ENCODE measurements at places on chromosomes 12 and 14.
A peak's percentile ranks its signal among the peaks of the same experiment; 100 is the strongest.

- DNase-seq: no peak
These were observed 167.7 kb upstream of the CDKN3 start for GRCh38 chr14:54229136-54229535.

DNA sequence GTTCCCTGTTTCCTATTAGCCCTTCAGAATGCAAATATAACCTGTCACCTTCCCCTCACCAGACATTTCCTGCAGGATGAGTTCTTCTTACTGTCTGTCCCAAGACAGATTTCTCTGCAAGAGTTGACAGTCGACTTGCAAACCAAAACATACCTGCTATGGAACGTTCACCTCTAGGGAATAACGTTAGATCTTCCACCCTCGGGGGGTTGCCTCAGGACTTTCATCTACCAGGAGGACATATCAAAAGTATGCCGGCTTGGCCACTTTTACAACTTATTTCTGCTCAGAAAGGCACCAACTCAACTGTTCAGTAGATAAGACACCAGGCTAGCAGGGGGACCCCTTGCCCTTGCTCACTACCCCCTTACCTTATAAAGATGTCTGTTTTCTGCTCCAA lies 92.5 kb downstream of the DAAM1 start:
- DNase-seq: no peak

GRCh38 chr12:41184864-41185263 lies 3.3 kb upstream of the PDZRN4 start:
- DNase-seq: no peak

DNA sequence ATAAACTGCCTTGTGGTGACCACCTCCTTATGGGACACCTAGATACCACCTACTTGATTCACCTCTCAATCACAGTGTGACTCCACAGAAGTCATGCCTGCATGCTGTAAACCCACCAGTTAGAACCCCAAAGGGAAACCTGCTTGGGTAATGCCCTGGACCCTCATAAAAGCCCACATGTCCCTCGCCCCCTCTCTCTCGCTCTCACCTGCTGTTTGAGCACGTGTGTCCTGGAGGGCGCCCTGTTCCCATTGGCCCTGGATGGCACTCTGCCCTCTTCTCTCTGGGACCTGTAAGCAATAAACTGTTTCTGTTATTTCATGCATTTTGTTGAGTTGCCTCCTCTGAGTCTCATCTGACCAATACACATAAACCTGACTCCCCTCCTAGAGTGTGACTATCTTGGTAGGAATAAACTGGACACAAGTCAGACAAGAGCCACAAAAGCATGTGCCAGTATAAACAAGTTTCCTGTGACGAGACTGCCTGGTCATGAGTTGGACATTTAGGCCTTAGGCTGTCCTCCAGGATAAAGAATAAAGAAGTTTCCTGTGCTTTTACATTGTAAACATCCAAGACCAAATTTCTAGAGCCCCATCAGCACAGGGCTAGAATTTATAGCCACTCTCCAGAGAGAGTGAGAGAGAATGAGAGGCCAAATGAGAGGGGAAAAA lies 8.6 kb downstream of the IFI27L2 start:
- DNase-seq: no peak

- DNase-seq: no peak
These were observed 10.5 kb downstream of the FIGNL2 start for GRCh38 chr12:51838036-51838435.

- no peak for DNase-seq
These were observed 6.3 kb upstream of the NPAS3 start for GRCh38 chr14:32932302-32932913.

GRCh38 chr12:85920324-85920947 lies 46.3 kb downstream of the NTS start:
- peak; percentile 58 for DNase-seq

DNA sequence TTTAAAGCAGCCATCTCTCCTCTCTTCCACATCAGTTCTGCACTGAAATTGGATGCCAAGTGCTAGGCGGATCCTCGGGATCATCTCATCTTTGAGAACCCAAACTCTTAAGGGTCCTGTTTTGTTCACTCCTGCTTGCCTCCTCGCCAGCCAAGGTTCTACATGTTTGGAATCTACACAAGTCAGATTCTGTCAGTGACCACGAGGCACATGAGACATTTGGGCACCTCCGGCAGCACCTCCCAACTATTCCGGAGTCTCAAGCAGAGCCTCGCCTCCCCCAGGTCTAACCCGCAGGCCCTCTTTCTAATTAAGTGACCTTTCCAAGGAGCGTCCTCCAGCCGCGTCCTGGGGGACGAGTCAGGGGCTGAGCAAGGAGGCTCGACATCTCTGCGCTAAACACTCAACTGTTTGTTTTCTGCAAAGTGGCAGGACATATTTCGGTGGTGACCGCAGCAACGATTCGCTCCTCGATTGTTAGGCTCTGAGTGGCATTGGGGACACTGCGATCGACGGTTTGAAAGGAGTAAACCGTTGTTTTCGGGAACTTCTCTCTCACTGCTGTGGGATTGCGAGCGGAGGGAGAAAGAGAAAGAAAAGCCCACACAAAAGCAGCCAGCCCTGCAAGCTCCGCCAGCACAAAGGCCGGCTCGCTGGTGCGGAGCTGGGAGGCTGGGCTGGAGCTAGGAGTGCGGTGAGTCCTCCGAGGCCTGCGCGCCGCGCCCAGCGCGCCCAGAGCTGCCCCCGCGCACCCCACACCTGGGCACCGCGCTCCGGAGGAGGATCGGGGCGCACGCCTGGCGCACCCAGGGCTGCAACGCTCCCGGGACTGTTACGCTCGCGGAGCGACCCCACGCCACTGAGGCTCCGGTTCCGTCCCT lies 640 bp downstream of the ARMH4 start:
- no peak for DNase-seq

DNA sequence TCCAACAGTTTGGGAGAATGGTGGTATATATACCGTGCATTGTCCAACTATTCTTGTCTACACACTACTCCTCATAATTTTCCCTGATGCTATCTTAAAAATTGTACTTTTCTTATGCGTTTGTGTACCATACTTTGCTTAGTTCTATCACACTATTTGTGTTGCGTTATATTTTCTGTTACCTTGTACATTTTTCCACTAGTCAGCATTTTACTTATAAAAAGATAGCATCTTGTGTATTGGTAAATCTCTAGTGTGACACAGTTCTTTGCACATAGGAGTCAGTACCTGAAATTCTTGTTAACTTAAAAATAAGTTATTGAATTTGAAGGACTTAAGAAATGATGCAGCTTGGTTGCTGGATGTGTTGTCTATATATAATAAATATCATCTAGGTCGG lies 201.8 kb upstream of the LMO3 start:
- DNase-seq: no peak

- no peak for DNase-seq
These were observed 160.1 kb downstream of the TMX1 start for GRCh38 chr14:51400139-51400538.

GRCh38 chr12:30753751-30754382 lies 884 bp downstream of the CAPRIN2 start:
- DNase-seq: peak; percentile 60

DNA sequence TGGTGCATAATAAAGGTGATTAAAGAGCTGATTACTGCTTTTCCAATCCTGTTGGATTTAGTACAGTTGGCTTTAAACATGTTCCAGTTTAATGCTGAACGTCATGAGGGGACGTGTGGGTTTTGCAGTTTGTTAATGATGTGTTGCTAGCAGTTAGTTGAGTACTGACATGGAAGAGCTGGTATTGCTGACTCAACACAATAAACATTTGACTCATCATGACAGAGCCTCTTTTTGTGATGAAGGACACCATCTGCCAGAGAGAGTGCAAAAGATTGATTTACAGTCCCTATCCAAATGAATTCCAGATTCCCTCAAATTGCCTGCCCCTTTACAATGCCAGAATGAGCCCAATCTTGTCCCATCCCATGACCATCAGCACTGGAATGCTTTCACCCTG lies 346.2 kb upstream of the PRICKLE1 start:
- no peak for DNase-seq

DNA sequence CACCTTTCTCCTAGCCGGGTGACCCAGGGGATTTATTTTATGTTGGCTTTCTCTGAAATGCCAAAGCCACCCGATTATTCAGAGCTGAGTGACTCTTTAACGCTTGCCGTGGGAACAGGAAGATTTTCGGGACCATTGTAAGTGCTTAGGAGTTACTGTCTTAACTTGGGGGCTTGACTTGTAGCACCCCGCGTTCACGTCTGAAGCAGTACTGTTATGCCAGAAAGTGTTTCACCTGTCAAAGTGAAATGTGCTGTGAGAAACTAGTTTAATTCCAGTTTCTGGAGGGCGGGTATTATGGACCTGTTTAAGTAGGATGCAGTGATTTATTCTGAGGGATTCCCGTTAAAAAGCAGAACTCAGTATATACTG lies 218 bp downstream of the LYSET start:
- no peak for DNase-seq

DNA sequence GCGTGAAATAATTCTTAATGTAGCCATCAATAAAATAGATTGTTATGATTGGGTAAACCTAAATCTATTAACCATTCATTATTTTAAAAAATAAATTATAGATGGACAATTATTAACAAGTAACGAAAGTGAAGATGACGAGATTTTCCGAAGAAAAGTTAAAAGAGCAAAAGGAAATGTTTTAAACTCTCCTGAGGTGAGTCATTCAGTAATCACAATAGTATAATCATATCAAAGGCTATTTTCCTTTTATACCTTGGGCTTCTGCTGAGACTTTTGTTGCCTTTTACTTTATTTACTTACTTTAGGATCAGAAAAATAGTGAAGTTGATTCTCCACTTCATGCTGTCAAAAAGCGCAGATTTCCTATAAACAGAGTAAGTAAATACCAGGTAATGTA lies 45.6 kb downstream of the FANCM start:
- DNase-seq: no peak

- no peak for DNase-seq
These were observed 125.4 kb upstream of the ATF1 start for GRCh38 chr12:50638482-50638880.

DNA sequence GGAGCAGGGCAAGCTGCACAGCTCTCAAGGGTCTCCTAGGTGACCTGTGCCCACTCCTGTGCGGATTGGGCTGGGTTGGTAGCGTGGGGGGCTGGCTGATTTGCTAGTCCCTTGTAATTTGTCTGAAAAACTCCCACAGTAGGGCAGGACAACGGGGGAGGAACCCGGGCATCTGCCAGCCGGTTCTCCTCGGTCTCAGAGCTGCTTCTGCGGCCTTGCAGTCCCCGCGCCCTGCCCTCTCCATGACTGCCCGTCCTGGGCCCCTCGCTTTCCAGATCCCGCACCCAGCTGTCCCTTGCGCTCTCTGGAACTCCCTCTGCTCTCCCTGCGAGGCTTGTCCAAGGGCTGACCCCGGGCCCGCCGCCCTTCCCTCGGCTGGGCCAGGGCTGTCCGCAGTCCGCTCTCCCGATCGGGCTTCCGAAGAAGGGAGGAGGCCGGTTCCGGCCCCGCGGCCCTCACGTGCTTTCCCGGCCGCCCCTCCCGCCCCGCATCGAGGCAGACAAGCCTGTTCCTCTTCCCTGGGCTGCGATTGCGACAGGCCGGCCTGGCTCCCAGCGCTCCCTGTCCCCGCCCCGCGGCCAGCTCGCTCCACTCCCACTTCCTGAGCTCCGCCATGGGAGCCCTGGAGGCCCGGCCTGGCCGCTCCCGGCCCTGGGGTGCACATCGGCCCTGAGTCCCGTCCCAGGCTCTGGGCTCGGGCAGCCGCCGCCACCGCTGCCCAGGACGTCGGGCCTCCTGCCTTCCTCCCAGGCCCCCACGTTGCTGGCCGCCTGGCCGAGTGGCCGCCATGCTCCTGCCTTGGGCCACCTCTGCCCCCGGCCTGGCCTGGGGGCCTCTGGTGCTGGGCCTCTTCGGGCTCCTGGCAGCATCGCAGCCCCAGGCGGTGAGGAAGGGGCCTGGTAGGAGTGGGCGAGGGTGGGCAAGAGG lies at the start of gene LTBR:
TSS of gene LTBR (plus strand) at position 591 of the 927 bp plus-strand sequence. CDS start at position 788, 197 bp downstream.
- no peak for DNase-seq

DNA sequence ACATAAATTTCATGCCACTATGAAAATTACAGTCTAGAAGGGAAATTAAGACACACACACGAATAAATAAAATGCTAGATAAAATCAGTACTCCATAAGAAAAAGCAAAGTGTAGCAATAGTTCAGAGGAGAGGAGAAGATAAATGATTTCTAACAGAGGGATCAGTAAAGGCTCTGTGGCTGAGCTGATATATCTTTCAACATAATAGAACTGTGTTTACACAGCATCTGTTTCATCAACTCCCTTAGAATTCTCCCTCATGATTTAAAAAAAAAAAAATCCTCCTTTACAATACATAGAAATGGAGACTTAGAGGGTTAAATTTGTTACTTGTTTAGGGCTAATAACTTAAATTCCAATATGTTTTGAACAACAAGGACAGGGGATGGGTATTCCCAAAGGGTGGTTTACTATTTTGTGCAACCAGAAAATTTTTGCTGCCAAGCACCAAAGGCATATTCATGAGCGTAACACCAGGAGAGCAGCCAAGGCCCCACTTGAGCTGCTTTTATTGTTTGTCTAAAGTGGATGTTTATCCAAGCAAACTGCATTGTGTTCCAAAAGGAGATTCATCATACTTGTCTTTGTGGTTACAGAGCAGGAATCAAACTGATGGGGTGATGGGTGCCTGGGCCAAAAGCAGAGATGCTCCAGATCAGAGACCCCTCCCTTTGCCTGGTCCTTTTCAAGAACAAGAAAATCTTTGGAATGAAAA lies 162.7 kb downstream of the BMP4 start:
- no peak for DNase-seq

DNA sequence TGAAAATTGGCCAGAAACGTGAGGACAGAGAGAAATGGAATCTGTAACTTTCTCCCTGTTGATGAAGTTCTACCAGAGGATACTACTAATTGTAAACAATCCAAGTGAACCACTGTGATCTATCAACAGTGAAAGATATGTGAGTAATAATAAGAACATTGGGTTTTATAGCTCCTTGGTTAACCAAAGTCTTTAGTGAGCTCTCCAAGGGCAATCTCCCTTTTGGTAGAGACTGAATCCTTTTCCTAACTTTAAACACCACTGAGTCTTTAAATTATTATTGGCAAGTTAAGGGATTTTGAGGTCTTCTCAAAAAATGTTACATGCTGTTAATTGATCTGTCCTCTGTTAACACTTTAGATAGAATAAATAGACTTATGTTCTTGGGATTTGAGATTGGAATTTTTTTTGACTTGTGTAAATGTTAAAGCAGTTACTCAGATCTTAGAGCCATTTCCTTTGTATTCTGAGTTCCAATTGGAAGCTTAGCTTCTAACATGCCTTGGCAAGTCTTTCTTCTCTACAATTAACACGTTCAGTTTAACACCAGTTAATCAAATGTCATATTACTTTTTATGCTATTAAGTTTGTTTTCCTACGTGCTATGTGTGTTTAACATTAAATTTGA lies 338.2 kb upstream of the DDHD1 start:
- DNase-seq: no peak

GRCh38 chr14:65334765-65335410 lies 77.6 kb upstream of the FUT8 start:
- DNase-seq: no peak

Measured in NAMALWA (cell line).